IMR-90 (cell line): ENCODE measurements at places on chromosomes 2 and 18.

DNA sequence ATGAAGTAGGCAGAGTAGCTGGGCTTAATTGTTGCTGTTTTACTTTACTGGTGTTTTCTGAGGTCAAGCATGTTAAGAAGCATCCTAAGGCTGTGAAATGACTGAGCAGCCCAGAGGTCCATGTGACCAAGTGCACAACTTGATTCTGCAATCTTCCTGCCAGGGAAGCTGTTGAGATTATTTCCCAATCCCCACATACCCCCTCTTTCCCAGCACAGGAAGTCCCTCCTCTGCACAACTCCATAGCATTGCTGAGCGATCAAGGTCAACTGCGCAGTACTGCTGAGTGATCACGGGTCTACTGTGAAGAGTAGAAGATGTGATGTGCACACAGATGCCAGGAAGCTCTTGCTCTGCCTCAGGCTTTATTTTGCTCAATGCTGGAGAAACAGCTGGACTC is 105.8 kb downstream of the GALNT14 start:
- no peak for DNase-seq

- DNase-seq, result peak; percentile 19
Observed at GRCh38 chr18:24427484-24427883, 1.0 kb downstream of the IMPACT start.

- DNase-seq, result peak; percentile 24
Observed at GRCh38 chr2:143334837-143335236, 205.6 kb downstream of the ARHGAP15 start.

DNA sequence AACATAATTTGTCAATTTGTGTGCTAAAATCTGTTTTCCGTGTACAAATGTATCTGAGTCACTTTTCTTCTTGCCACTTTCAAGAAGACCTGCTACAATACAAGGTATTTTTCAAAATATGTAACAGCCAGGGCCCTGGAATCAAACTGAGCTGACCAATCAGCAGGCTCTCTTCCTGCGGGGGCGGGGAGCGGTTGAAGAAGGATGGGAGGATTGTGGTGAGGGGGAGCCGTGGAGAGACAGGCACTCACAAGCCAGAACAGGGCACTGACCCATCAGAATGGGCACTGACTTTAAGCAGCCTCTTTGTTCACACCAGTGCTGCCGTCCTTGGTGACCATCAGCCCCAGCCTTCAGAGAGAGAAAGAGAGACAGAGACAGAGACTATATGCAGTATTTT is 40.6 kb upstream of the CCNYL1 start:
- no peak for DNase-seq

- peak; percentile 49 for DNase-seq
Observed at GRCh38 chr2:144943986-144944385, 424.1 kb upstream of the ZEB2 start.

DNA sequence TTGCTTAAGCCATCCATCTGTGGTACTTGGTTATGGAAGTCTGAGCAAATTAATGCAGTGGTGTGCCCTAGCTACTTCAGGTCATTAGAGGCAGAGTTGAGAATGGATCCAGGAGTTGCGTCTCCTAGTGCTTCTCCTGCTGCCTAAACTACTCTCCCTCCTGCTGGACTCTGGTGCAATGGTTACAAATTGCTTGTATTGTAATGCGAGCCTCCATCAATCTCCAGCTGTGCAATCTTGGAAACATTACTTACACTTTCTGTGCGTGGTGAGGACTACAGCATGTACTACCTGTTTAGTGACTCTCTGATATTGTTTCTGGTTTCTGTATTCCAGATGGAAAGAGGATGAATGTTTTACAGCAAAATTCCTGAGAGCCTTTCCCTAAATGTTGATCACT is 119.0 kb upstream of the CYRIA start:
- no peak for DNase-seq

DNA sequence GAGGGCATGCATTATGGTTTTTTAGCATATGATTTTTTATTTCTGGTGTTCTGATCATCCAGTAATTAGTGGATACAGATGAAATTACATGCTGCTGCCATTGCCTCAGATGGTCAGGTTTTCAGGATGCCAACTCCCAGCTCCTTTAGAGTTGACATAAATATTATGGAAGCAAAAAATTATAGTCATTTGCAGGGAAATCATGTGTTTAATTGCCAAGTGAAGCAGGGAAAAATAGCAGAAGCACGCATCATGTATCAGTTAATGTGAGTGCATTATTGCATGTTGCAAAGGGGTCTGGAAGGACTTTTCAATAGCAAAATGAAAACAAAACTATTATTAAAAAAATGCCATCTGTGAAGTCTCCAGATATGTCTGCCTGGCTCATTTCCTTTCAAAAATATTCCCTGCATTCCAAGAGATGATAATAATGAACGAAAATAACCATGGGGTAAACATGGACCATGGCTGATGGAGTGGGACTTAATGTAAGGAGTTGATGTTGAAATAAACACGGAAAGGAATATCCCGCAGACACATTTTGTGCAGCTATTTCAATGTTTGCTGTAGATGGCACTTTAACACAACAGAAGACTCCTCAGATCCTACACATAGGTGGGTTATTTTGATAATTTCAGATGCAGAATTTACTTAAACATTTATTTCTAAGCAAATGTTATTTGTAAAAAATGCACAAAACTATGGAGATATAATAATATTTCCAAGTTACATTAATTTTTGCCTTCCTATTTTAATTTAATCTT is 87.7 kb upstream of the DYNAP start:
- DNase-seq, result no peak

- DNase-seq, result no peak
Observed at GRCh38 chr2:226078666-226079065, 679.2 kb downstream of the NYAP2 start.

GRCh38 chr2:236637686-236638569 is 68.3 kb downstream of the ACKR3 start:
- DNase-seq, result peak; percentile 12

GRCh38 chr2:26620031-26620605 is 21.0 kb downstream of the CIB4 start:
- DNase-seq, result no peak

- DNase-seq, result no peak
Observed at GRCh38 chr18:39215920-39216319, 1650.3 kb upstream of the CELF4 start.

DNA sequence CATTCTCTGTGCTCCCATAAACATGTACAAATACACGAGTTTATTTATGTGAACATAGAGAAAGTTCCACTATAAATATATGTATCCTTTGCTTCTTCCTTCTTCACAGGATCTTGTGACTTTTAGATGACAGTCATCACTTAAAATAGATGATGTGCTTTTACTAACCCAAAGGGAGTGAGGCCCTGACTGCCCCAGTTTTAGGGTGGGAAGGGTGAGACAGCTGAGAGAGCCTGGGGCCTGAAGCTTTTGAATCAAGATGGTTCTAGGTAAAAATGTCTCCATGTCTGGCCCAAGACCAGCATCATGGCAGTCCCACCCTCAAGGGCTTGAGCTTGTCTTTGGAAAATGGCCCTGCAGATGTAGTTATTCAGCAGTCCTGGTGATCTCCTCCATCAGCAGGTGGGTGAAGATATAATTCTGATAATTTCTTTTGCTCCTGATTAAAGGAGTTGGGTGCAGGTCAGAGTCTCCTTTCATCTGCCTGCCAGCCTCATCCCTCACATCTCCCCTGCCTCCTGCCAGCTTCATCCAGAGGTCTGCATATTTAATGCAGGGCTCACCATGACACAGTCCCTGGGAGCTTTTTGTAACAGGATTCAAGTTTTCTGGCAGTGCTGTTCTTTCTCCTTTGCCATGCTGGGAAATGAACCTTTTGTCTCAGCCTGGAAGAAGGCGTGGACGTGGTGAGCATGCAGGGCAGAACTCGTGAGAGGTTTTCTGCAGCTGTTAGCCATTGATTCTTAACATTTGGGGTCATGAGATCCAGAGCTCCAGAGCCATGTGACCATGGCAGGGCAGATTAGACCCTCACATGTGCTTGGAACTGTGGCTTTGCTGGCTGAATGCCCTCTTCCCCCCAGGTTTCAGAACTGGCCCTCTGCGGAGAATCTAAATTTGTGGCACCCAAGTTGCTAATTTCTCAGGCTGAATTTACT is 2.7 kb downstream of the HRH4 start:
- DNase-seq, result no peak

- DNase-seq, result no peak
Observed at GRCh38 chr18:46134920-46135675, 30.9 kb downstream of the HAUS1 start.

DNA sequence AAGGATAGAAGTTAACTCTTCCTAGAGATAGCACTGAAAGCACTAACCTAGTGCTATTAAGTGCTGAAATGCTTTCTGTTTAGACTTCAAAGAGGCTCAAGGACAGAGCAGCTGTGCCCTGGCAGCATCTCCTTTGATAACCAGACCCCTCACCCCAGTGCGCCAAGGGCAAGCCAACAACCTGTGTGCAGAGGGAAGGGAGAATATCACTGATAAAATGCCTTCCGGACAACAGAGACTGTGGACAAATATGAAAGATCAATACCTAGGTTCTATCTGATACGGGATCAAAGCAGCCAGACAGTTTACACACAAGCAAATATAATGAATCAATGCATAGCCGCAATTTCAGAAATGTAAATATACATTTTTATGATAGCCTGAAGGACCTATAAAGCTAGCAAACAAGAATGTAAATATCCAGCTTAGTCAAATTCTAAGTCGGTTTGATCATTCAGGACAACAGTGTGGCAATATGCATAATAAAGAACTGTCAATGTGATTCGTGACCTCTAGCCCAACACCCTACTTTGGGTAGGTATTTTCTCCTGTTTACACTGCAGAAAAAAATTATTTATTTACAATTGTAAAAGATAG is 91.8 kb upstream of the RFX8 start:
- no peak for DNase-seq

DNA sequence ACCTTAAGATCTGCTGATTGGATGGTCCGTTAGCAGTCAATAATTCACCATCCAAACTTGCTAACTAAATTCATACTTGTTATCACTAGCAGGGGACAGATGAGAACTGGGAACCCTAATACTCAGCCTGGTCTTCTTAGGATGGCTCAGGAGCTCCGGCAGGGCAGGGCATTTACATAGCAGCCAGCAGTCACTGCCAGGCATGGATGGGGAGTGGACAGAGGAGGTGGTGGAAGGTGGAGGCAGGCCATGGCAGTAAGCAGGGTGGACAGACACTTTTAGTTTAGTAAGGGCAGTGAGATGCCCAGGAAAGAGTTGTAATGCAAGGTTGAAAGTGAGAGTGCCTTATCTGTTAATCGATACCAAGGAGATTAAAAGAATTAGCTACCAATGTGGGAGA is 392.2 kb upstream of the CHST9 start:
- DNase-seq, result no peak

DNA sequence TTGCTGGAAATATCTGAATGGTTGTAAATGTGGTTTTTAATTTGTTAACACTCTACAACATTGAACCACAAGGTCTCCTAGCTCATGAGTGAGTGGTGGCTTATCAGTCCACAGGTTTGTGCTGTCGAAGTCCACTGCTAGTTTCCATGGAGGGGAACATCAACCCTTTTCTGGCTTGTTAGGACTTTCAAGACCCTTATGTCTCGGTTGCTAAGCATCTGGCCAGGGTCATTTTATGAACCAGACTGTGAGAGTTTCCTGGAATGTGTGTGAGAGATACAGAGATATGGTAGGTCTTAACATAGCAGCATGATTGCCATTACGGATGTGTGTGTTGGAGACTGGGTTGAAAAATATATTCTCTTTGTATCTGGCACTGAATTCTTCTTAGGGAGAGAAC is 36.9 kb downstream of the KCNE4 start:
- DNase-seq, result no peak

DNA sequence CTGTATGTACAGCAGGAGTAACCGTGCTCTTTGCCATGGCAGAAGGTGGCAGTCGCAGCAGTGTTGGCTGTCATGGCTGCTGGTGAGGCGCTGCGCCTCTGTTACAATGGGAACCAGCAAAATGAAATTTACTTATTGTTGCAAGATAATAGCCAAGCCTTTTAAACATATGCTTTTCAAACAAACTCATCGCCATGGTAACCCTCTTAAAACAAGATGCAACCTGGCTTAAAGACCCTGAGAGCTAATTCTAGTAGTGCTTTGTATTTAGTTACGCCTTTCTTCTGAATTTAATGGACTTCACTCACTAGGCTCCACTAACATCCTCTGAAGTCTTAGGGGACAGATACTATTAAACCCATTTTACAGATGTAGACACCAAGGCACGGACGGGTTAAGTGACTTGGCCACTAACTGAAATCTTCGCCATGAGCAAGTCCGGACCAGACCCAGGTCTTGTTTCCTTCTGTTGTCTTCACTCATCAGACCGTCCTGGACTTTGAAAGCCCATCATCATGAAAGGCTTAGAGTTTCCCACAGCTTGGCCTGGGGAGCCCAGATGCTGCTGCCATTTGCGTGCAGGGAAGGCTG is 111.6 kb upstream of the ODC1 start:
- peak; percentile 20 for DNase-seq

- peak; percentile 90 for DNase-seq
Observed at GRCh38 chr2:138707392-138708074, 72.7 kb downstream of the NXPH2 start.

DNA sequence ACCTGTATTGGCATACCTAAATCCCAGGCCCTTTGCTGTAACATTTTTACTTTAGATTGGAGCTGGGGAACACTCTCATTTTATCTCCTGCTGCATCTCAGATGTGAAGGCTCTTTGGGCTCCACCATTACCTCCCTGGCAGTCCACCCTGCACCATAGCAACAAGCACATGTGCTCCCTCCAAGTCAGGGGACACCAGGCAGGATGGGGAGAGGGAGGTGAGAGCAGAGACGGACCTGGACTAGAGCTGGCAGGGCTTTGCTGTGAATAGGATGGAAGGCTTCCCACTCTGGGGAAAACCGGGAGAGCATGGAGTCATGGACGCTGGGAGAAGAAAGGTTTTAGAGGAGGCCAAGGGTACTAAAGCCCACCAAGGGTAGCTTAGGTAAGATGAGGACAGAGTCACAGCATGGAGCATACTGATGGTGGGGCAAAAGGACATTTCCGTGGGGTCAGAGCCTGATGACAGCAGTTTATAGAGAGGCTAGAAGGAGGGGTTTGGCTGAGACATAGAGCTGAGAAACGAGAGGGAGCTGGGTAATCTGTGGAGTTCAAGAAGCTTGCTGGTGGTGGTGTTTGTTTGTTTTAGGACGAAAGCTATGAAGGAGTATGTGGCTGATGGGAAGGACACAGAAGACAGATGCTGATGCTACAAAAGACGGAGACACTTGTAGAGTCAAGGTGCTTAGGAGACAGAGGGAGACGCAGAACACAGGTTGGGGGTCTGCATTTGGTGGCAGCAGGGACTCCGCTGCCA is 134.8 kb downstream of the COL6A3 start:
- peak; percentile 80 for DNase-seq

DNA sequence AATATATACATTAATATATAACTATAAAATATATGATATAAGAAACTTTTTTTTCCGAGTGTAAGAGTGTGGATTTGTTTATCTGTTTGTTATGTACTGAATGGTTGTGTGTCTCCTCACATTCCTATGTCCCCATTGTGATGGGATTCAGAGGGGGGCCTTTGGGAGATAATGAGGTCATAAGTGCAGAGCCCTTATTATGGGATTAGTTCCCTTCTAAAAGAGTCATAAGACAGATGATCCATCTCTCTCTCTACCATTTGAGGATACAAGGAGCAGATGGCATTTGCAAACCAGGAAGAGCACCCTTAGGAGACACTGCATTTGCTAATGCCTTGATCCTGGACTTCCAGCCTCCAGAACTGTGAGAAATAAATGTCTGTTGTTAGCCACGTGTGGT is 30.3 kb upstream of the SAP130 start:
- DNase-seq, result no peak
